ENCODE measurements at places on chromosomes 7 and 10.

GRCh38 chr10:18238870-18239485 is 98.8 kb downstream of the CACNB2 start:
- no peak for DNase-seq

DNA sequence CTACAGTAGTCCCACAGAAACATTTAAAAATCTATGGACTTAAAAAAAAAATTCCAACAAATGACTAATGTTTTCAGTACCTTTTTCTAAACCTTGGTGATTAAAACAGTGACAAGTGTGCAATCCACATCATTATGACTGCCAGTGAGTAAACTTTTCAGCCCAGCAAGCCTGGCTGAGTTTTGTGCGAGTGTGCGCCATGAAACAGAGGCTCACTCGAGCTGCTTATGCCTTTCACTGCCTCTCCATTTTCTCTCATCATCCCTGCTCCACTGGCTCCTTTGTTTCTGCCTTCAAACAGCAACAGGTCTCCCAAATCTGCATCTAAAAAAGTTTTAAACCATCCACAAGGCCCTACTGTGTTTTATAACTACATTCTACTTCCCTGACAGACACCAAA is 105.8 kb downstream of the USP6NL start:
- no peak for DNase-seq

DNA sequence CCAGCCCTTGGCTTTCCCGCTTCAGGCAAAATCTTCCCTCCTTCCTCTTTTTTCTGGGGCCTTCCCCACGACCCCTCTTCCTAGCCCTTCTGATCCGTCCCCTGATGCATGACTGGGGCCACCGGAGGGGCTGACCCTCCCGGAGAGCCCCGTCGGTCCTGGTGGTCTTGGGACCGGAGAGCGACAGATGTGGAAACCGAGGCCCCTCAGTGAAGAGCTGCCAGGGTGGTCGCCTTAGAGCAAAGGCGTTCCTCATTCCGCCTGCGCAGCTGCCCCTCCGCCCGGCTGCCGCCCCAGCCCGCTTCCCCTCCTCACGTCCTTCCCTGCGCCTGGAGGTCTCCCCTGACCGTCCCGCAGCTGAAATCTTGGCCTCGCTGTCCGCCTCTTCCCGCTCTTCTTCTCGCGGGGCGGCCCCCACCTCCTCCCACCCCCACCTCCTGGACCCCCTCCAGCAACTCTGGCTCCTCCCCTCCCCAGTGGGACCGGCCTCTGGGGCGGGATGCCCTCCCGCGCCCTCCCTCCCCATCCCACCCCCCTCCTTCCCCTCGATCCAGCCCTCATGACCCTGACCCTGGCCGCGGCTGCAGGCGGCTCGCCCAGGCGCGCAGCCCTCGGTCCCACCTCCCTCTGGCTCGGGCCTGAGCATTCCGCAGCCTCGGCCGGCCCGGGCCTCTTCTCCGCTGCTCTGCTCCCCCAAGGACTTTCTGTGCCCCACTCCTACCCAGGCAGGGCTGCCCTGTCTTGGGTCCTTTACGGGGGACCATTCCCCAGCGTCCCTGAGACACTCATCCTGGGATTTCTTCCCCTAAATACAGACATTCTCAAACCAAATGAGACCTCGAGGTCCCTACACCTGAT is at the start of gene RARRES2:
Gene RARRES2 (minus strand): TSS at position 367 of the 858 bp plus-strand sequence. CDS start 1,020 bp downstream, outside the sequence.
- DNase-seq = no peak

DNA sequence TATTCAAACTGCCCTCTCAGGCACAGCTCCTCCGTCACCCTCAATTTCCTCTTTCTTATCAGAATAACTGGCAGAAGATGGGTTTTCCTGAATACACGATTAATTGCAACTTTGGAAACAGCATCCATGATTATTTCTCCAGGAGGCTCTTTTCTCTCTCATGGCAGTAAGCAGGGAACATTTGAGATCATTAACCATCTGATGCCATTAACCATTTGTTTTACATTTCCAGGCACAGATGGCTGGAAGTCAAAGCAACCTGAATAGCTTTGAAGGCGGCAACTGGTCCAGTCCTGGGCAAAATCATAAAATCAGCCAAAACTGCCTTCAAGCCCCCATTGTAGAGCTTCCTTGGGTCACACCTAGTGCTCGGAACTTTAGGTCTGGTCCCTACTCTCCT is 289.5 kb upstream of the AOAH start:
- no peak for DNase-seq

DNA sequence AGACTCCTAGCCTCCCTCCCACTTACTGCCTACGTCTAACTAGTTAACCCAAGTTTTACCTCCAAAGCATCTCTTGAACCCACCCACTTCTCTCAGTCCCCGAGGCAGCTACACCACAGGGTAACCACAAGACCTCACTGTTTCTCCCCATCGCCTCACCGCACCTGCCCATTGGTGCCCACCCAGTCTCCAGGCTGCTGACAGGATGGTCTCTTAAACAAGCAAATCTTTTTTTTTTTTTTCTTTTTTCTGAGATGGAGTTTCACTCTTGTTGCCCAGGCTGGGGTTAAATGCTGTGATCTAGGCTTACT is 47.0 kb downstream of the DENND2A start:
- DNase-seq = no peak

DNA sequence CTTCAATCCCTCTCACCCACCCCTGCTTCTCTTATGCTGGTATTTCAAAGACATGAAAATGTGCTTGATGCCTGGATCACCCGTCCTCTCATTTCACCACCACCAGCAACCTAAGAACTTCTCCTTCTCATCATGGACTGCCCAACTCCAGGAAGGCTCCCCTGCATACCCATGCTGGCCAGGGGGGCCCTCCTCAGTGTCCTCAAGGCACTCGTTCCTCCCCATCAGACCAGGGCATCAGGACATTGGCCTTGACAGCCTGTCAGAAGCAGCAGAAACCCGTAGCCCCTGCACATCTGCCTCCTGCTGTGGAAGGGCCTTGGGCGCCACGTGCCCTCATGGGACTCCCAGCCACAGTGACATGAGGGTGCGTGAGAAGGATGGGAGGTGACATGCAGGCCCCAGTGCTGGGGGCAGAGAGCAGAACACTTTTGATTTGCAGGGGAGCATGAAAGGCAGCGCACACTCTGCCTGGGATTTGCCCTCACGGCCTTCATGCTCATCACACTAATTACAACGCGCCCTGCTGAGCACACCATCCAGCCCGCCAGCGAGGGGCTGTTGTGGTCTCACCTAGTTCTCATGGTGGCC is 1.9 kb upstream of the HSPA12A start:
- no peak for DNase-seq

- no peak for DNase-seq
Measured at GRCh38 chr10:101525848-101526247, 62.2 kb downstream of the POLL start.

GRCh38 chr7:32559480-32559879 is 64.2 kb downstream of the AVL9 start:
- no peak for DNase-seq

DNA sequence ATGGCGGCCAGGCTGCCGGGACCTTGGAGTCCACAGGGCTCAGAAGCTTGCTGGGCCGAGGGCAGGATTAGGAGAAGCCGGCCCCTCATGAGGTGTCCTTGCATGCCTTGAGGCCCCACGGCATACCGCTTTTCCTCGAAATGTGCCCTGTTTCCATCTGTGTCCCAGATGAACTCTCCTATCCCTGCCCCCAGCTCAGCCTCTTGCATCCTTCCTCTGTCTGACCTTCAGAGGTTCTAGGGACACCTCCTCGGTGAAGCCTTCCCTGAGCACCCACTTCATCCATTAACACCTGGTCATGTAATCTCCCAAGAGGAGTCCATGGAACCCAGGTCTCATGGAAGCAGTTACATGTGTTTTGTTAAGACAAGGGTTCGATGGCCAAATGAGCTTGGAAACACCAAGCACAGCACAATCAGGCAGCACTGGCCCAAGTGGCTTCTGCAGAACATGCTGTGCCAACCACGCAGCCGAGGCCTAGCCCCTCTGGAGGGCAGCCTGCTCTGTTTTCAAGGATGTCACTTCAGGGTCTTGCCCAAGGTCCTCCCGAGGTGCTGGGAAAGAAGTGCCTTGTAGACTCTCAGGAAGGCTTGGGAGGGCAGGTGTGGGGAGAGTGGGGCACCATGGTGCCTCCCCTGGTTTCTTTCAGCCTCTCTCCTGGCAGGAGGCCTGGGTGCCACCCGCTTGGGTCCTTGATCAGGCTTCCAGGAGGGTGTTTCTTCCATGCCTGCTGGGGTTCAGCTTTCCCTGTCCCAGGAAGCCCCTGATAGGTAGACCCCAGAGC is 124.3 kb downstream of the NEURL1 start:
- no peak for DNase-seq

DNA sequence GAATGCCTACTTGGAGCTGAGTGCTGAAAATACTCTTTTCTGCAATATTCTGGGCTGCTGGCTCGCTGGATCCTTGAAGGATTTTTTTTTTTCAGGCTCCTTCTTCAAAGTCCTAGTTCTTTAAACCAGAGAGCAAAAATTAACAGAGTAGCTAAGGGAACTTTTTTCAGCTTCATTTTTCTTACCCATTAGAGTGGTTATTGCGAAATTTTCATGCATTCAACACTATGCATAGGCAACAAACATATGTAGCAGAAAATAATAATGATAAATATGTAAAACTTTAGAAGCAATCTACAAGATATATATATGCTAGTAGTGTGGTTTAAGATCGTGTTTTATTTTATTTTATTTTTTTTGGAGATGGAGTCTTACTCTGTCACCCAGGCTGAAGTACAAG is 264.6 kb downstream of the SFMBT2 start:
- no peak for DNase-seq

- no peak for DNase-seq
Measured at GRCh38 chr7:151404216-151405011, 5.4 kb downstream of the WDR86 start.

- no peak for DNase-seq
Measured at GRCh38 chr7:4648111-4648510, 34.0 kb upstream of the FOXK1 start.

GRCh38 chr10:45144326-45145070 is 143.8 kb downstream of the ZNF22 start:
- DNase-seq = no peak

DNA sequence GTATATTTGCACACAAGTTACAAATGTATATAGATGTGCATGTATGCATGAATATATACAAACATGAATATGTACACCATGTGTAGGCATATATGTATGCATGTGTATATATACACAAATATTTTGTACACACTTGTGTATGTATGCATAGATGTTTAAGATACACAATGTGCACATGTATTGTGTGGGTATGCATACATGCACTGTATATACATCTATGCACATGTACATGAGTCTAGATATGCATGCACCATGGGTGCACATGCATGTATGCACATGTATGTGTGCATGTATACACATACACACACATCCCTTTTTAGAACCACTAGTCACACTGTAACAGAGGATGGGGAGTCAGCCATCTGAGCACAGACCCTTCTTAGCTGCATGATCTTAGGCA is 249.4 kb downstream of the COBL start:
- DNase-seq = no peak

DNA sequence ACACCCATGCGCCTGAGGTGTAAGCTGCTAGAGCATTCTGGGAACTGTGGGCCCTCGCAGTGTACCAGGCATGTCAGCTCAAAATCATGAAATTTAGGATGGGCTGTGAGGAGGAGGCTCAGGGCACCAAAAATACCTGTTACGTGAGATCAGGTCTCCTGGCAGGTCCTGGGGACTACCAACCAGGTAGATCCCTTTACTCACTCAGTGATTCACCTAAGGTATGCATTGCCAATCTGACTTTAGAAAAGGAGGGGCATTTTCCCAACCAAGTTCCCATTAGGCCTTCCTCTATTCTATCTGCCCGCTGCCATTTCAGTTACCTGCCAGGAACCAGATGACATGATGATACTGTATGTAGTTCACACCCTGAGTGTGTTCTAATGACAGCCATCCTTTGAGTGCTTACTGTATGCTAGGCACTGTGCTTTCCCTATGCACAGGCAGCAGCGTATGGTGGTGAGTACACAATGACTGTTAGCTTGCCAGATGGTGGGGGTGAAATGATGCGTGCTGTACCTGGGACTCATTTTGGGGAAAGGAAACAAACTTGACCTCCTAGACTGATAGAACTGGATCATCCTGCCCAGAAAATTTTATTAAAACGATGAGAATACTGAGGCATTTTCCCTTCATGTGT is 62.0 kb downstream of the CFAP58 start:
- DNase-seq = no peak

DNA sequence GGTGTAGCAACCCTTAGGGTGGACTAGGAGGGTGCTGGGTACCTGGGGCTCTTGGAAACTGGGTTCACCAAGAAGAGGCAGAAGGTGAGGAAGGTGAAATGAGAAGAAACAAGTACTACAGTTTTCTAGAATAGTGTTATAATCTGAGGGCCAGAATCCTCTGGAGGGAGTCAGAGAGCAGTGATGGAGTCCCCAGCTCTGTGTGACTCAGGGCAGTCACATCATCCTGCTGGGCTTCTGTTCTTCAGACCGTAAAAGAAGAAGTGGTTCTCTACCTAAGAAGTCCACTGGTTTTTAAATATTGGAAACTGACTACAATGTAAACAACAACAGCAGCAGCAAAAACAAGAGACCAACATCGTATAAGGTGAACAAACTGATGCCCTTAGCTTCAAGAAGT is 197.3 kb downstream of the PRPF18 start:
- no peak for DNase-seq

DNA sequence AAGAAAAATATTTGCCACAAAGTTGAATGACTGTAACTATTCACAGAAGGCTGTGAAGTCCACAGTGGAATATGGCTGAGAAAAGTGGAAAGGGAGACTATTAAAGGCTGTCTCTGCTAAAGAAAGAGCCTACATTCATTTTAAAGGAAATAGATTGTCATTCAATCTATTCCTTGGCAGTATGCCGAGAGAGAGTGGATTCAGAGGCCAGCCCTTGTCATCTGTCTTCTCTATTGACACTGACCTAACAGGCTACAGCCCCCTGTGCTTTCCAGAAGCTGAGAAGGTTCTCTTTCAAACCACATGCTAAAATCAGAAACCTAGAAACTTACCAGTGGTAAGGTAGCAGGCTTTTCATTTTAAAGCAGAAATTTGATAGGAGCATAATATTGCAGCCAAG is 12.1 kb downstream of the ODAD2 start:
- DNase-seq = no peak

DNA sequence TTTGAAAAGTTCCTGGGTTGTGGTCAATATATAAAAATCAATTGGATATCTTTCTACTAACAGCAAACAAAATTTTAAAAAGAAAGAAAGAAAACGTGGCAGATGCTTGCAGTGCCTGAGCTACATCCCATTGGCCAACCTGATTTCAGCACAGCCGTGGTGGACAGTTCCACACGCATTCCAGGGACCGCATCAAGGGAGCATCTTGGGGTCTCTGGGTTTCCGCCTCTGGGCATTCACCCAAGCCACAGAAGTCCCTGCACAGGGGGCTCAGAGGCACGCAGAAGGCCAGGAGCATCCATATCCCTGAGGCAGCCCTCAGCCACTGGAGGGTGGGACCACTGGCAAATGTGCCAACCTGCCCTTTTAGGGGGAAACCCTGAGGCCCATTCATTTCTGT is 254.5 kb upstream of the RNF32 start:
- DNase-seq = no peak

DNA sequence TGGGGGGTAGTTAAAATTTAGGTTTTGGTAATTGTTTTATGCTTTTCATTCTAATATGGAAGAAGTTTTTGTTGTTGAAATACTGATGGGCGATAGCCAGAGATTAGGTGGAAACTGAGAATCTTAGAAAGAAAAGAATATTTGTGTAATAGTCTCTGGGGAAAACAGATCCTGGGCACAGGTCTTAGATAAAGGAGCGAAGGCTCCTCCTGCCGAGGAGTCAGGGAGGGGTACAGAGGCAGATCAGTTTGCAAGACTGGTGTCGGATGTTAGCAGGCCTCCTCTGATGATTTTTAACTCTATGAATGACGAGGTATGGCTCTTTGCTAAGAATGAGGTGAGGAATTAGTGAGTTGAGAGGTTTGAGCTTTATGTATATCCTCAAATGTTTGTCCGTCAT is 339.7 kb downstream of the HGF start:
- no peak for DNase-seq
